ENCODE measurements at places on chromosomes 7 and 10.

DNA sequence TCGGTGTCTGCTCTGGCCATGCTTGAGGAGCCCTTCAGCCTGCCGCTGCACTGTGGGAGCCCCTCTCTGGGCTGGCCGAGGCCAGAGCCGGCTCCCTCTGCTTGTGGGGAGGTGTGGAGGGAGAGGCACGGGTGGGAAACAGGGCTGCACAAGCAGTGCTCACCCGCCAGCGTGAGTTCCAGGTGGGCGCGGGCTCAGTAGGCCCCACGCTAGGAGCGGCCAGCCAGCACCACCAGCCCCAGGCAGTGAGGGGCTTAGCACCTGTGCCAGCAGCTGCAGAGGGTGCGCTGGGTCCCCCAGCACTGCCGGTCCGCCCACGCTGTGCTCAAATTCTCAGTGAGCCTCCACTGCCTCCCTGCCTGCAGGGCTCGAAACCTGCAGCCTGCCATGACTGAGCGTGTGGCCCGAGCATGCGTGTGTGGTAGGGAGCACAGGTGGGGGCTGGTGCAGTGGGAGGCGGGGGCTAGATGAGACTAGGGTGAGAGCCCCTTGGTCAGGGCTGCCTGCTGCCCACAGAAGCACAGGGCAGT lies 223.0 kb downstream of the ZNF248 start:
- DNase-seq, result no peak

DNA sequence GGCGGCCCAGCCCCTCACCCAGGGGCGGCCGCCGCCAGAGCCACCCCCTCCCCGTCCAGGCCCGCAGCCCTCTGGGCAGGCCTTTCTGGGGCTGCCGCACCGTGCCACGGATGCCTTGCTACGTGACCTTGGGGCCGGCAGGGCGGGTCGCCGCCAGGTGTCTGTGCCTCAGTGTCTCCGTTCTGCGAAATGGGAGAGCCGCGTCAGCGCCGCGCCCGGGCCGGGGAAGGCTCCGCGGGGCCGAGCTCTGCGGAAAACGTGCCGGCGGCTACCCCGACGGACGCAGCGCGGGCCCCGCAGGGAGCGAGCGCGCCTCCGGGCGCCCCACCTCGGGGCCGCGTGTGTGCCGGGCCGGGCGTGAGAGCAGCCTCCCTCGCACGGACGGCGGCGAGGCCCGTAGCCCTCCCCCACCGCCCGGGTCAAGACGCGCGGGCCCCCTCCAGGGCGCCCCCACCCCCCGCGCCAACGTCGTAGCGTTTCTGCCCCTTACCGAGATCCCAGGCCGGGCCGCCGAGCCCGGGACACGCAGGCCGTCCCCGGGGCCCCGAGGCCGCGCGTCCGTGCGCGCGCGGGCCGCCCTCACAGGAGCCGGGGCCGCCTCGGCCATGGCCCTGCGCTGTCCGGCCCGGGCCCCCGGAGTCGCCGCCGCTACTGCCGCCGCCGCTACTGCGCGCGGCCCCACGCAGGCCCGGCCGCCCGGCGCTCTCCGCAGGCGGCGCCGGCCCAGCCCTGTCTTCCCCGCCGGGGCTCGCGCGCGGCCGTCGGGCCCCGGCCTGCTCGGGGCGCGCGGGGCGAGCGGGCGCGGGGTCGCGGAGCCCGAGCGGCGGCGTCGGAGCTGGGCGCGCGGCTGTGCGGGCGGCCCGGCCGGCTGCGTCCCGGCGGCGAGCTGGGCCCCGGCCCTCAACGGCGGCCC lies 1.1 kb downstream of the ZNF777 start:
- DNase-seq, result peak; percentile 56

- peak; percentile 54 for DNase-seq
Measured at GRCh38 chr10:43261578-43262396, 5.1 kb downstream of the RASGEF1A start.

DNA sequence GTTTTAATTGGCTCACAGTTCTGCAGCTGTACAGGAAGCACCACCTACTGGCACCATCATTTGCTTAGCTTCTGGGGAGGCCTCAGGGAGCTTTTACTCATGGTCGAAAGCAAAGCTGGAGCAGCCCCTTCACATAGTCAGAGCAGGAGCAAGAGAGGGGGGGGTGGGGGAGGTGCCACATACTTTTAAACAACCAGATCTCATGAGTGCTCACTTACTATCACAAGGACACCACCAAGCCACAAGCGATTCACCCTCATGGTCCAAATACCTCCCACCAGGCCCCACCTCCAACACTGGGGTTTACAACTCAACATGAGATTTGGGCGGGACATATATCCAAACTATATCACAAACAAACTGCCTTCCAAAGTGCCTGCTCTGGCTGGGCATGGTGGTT lies 31.7 kb upstream of the SLC18A3 start:
- DNase-seq, result no peak

Data from NCI-H1417 (cell line).